ENCODE measurements at places on chromosomes 4 and X.

DNA sequence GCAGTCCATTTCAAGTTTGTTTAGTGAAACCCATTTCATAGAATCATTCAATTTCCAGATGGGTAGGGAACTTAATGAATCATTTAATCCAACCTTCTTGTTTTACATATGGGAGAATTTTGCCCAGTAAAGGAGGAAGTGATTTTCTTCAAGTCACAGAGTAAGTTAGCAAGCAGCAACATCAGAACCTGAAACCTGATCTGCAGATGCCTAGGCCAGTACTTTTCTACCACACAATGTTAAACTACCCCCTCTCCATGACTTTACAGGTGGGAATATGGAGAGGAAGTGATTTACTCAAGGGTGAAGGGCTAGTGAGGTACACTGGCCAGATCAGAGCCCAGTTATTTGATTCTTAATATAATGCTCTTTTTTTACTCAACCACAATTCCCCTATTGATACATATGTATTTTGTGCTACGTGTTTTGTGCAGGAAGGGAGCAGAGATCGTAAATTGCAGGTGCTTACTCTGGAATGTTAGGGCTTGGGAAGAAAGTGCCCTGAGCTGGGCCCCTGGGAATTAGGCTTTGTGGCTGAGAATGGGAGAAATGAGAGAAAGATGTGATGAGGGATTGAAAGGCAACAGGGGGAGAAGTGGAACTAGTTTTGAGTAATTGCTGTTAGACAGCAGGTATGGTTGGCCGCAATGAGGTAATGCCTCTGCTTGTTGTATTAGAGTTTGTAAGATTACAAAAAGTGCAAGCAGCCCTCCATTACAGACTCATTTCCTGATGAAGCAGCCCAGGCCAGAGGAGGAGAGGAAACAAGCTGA, 6.8 kb downstream of the LHFPL1 start:
- DNase-seq: no peak

DNA sequence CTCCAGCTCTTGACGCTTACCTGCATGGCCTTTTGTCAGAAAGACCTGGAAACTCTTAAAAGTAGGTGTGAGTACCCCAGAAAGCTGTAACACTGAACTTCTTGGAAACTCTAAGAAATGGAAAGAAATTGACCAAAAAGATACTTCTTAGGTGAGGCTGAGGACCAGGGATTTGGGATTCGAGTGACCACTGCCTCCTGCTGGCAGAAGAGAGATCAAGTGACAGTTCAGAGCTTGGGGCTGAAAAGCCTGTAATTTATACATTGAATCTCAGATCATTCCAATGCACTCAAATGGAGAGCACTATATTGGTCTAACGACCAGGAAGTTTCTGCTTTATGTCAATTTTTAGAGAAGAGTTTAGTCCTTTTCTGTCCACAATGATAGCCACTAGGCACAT, 204.6 kb downstream of the PDGFRA start:
- DNase-seq: no peak

DNA sequence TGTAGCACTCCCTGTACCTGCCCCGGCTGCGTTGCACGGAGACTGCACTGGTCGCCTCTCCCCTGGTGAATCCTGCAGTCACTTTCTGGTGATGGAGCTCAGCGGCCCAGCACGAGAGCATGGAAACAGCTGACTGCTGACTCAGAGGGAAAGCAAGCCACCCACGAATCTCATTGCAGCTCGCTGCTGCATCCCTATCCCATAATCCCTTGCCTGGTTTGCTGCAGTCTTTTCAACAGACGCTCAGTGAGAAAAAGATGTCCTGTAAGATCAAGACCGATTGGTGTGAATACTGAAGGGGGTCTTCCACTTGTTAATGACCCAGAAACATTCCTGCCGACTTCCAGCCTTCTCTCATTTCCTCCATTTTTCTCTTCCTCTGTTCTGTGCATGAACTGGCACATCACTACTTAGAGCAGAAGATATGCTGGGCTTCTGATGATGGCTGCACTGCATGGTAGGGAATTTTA, 52.9 kb downstream of the TRIM2 start:
- no peak for DNase-seq

DNA sequence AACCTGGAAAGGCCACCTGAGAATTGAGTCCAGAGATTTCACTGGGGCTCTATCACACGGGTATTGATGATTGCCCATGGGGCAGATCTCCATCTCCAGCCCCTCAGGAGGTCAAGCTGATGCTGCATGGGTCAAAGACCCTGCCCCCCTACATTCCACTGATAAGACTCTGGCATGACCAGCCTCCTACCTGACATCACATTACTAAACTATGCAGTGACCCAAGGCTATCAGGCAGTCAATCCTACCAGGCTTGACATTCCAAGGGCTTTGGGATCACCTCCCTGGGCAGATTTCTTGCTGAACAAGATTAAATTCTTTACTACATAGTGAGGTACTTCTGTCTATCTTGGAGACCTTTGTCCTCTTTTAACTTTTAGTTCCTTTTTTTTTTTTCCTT, 192.7 kb upstream of the STS start:
- no peak for DNase-seq

DNA sequence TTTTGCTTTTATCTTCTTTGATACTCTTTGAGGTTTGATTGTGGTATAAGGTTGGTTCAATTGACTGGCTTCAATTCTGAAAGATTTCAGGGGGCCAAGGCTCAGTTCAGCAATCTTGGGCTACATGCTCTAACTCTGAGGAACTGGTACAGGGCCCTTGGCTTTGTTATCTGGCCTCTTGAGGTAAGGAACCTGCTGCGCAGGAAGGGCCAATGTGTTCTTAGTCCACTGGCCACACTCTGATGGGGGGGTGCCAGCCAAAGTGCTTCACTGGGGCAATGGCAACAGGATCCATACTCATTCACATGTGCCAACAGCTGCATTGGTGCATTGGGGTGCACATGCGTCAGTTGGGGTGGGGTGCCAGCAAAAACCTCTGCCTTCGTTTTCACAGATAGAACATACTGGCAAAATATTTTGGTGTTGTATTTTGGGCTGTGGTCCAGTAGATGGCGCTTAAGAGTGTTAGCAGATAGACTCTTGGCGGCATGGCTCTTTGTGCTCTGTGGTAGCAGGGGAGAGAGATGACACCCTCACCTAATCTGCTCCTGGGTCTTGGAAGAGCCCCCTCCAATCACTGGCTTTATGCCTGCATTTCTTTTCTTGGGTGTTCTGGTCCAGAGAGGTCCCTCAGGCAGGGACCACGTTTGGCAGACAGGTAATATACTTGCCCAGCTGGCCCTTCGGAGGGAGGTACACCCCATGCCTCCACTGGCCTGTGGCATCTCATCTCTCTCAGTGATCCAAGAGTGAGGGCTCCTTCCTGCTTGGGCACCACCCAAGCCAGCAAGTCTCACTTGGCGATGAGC, 42.9 kb downstream of the NDST3 start:
- no peak for DNase-seq

- no peak for DNase-seq
Measured at GRCh38 chrX:133448512-133449076, 33.3 kb upstream of the GPC4 start.

GRCh38 chr4:113293674-113294073, 244.2 kb downstream of the ANK2 start:
- no peak for DNase-seq

- no peak for DNase-seq
Measured at GRCh38 chr4:127049526-127049925, 583.2 kb upstream of the INTU start.

GRCh38 chrX:9825129-9825790, 39.0 kb downstream of the SHROOM2 start:
- DNase-seq: no peak

DNA sequence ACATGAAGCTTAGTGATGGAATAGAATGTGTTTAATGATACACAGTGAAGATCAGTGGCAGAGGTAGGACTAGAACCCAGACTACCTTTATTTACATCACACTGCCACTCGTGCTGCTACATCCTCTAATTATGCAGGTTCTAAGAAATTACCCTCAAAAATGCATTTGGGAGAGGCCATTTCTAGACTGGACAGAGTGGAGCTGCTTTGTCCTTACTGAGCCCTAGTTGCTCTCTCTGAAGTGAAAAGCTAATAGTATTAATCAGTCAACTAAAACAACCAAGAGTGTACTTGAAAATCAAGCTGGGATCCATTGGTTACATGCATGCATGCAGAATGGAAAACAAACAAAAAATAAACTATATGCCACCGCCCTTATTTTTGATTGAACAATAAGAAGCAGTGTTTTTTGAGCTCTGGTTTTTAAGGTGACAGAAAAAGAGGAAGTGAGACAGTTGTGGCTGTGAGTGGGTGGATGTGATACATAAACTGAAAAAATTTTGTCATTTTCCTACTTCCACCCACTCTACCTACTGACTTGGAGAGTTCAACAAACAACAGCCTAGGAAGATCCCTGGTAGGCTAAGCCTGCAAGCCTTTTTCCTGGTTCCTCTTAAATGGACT, 6.8 kb upstream of the VSIG4 start:
- no peak for DNase-seq

DNA sequence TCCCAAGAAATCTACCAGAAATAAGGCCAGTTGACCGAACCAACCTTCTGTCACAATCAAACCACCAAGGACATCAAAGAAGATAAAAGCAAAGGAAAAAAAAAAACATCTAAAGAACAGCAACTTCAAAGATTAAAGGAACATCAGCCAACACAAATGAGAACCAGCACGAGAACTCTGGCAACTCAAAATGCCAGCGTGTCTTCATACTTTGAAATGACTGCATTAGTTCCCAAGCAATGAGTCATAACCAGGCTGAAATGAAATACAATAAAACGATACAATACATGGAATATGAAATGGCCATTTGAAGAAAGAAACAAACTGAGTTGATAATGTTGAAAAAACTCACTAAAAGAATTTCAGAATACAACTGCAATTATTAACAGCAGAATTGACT, 611.6 kb upstream of the GRIA3 start:
- no peak for DNase-seq

DNA sequence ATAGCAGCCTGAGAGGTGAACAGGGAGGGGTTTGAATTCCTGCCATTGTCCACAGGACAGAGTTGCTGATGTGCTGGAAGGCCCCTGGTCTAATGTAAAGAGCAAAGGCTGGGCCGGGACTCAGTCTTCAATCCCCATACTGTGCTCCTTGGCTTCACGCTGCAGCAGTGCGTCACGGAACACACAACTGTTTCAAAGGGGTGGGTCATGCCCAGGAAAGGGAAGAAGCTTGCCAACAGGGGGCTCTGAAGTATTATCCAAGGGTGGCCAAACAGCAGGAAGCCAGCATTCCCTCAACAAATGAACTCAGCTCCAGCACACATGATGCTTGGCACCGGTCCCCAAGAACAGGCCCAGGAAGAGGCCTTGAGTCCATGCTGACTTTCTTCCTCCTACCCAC, 122.5 kb downstream of the NFKB1 start:
- no peak for DNase-seq

GRCh38 chr4:37392521-37393255, 148.1 kb downstream of the NWD2 start:
- no peak for DNase-seq

- DNase-seq: no peak
Measured at GRCh38 chr4:140395668-140396067, 22.2 kb downstream of the SCOC start.

DNA sequence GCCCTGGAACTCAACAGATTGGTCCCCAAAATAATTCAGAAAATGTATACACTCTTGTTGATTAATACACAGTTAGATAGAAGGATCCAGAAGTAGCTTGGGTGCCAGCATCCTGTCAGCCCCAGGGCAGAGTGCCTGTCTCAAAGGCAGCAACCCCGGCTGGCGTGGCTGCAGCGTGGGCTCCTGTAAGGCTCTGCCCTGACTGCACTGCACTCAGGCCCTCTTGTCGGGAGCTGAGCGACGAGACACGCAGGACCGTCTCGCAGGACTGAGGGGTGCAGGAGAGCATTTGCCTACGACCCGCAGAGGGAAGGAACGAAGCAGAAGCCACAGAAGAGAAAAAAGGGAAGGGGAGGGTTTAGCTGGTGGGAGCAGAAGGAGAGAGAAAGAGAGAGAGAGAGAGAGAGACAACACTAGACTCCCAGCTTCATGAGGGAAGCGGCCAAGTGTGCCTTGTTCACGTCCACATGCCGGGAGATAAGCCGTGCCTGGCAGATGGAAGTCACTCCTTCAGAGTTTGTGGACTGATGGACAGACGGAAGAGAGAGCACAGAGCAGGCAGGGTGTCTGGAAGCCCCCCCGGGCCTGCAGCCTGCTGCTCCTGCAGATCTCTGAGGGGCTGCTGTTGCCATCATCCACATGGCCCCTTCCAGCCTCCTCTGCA, 38.7 kb upstream of the HELT start:
- no peak for DNase-seq

DNA sequence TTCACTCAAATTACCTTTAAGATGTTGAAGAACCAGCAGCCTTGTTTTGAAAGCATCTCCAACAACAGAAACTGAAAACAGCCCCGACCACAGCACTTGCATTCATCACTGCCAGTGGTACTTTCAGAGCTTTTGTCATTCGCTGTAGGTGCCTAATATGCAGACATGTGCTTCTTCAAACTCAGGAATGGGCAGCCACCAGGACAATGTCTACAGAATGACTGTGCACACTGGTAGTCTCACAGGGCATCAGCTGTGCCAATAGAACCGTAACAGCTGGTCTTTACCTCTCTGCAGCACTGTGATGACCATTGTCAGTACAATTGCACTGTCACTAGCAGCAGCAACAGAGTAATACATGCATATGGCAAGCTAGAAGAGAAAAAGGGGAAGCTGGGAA, 1149.7 kb downstream of the STPG2 start:
- no peak for DNase-seq

- DNase-seq: no peak
Measured at GRCh38 chrX:17485391-17485790, 110.4 kb downstream of the NHS start.

DNA sequence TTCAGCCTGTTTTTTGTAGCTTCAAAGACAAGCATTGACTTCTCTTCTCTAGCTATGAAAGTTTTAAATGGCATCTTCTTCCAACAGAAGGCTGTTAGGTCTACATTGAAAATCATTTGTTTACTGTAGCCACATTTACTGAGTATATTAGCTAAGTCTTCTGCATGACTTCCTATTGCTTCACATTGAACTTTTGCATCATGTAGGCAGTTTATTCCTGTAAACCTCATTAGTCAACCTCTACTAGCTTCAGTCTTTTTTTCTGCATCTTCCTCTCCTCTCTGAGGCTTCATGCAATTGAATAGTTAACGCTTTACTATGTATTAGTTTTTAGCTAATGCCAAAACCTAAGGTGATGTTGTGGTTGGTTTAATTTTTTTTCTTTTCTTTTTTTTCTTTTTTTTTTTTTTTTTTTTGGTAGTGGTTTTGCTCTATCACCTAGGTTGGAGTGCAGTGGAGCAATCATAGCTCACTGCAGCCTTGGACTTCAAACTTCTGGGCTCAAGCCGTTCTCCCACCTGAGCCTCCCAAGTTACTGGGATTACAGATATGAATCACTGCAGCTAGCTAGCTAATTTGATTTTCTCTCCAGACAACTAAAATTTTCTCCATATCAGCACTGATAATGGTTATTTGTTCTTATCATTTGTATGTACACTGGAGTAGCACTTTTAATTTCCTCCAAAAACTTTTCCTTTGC, 3.4 kb downstream of the UGT2A3 start:
- no peak for DNase-seq

All from stimulated activated CD8-positive, alpha-beta memory T cell treated with anti-CD3 and anti-CD28 coated beads, Interleukin-2, amount 100 ng/mL, for 1 hour (primary cell).